AG10803 (cell line): ENCODE measurements at places on chromosomes 13 and 19.

- DNase-seq = no peak
Observed at GRCh38 chr13:93304134-93304533, 77.5 kb downstream of the GPC6 start.

DNA sequence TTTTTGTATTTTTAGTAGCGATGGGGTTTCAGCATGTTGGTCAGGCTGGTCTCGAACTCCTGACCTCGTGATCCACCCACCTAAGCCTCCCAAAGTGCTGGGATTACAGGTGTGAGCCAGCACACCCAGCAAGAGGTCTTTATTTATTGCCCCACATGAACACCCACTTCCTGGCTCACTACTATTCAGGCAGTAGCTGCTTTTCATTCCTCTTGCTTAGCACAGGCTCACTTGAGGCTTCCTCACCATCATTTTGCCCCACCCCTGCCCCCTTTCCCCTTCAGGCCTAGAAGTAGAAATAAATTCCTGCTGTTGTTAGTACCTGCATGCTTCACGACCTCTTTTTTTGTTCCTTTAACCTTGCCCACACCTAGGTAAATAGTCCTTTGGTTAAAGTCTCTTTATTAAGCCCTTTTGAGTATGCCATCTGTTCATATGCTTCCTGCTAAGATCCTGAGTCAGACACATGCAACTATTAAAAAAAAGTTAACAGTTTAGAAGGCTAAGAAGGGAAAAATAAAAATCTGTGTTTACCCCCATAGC is 33.5 kb upstream of the ITM2B start:
- DNase-seq = no peak

- no peak for DNase-seq
Observed at GRCh38 chr13:25836574-25837336, 215.1 kb downstream of the SHISA2 start.

DNA sequence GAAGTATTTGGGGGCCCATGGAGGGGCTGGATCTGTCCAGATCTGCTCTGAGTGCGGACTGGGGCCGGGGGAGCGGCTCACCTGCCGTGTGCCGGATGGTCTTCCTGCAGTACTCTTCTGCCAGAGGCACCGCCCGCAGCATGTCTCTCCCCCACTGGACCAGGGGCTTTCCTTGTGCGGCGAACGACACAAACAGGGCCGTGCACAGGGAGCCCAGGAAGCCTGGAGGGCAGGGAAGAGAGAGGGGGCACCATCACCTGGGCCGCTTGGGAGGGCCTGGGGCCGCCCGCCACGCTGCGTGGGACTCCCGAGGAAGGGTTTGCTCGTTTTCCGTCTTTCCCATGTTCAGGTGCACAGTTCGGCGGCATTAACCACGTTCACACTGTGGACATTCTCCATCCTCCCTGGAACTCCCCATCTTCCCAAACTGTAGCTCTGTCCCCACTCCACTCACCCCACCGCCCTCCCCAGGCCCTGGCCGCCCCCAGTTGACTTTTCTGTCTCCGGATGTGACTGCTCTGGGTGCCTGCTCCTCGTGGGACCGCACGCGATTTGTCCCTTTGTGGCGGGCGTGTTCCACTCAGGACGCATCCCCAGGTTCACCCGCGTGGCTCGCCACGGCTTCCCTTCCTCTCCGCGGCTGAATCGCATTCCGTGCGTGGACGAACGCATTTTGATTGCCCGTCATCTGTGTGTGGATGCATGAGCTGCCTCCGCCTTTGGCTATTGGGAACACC is 24.2 kb downstream of the ADPRHL1 start:
- DNase-seq = no peak

DNA sequence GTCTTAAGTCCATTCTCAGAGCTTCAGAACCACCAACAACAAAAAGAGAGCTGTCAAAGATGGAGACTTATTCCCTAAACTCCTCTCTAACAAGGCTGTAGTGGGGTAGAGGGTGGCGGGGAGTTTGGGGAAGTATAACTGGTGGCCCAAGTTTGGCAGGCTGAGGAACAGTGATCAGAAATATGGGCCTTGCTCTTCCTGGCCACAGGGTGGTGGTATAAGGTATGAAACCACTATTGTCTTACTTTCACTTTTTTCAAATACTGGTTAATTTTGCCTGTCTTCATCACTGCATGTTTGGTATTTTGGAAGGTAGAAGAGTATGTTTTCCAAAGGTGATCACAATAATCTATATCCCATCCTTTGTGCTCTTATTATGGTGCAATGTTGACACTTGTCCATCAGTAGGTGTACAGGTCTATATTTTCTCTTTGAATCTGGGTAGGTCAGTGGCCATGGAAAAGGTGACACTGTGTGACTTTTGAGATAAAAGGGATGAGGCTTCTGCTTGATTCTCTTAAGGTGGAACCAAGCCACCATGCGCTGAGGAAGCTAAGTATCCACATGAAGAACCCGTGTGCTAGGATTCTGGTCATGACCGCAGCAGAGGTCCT is 23.2 kb upstream of the GPC5 start:
- peak; percentile 5 for DNase-seq

- no peak for DNase-seq
Observed at GRCh38 chr19:43983544-43983911, 460 bp upstream of the ZNF155 start.

DNA sequence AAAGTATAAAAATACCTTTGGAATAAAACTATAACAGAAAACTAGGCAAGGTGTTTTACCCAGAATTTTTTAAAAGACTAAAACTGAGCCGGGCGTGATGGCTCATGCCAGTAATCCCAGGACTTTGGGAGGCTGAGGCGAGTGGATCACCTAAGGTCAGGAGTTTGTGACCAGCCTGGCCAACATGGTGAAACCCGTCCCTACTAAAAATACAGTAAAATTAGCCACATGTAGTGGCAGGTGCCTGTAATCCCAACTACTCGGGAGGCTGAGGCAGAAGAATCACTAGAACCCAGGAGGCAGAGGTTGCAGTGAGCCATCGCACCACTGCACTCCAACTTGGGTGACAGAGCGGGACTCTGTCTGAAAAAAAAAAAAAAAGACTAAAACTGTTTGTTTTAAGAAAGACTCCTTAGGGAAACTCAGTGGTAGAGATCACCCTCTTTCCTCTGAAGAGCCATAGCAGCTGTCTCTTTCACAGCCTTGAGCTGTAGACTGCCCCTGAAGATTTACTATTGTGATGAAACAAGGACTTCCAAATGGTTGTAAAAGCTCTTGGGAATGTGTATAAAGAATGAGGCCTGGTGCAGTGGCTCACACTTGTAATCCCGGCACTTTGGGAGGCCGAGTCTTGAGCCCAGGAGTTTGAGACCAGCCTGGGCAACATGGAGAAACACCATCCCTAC is 14.7 kb upstream of the KCTD4 start:
- DNase-seq = peak; percentile 44

DNA sequence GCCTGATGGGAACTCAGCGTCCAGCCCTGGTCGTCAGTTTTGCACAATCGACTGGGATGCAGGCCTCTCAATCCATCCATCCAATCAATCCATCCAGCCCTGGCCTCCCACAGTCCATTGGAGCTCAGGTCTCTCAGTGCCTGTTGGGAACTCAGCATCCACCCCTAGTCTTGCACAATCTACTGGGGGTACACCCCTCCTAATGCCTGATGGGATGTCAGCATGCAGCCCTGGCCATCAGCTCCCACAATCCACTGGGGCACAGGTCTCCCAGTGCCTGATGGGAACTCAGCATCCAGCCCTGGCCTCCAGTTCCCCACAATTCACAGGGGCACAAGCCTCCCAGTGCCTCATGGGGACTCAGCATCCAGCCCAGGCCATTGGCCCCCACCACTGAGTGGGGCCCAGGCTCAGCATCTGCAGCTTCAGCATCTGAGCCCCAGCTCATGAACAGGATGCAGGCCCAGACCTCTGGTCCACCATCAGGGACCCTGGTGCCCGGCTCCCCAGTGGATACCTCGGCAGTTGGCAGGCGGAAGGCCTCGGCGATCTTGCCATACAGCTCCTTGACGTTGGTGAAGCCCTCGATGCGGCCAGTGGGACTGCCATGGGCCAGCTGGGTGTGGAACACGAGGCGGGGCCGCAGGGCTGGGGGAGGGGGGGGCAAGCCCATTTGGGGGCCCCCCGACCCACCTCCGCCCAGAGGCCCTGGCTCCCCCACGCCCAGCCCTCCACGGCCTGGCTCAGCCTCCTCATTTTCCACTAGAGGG is 7.2 kb upstream of the PTGER1 start:
- no peak for DNase-seq

- DNase-seq = no peak
Observed at GRCh38 chr19:5916181-5916708, 2.2 kb downstream of the CAPS start.

GRCh38 chr19:46303691-46304397 is 7.0 kb downstream of the HIF3A start:
- no peak for DNase-seq

- DNase-seq = peak; percentile 68
Observed at GRCh38 chr19:10644260-10645007, 9.7 kb upstream of the ILF3 start.
